ENCODE measurements at places on chromosomes 11 and 22. TPM values are rescaled to one million over a fixed set of nuclear protein-coding genes. Genes with fewer than 3 reads are reported as not detected.
A peak's percentile ranks its signal among the peaks of the same experiment; 100 is the strongest.

Gene SSTR3
- 0.64 TPM for total RNA-seq

Gene SYT12
- not detected for total RNA-seq

Gene C1QTNF4
- total RNA-seq, result 0.21 TPM

Gene TOMT
- 0.18 TPM for total RNA-seq

GRCh38 chr11:79101656-79102055, 339.2 kb downstream of the TENM4 start:
- H3K27me3 ChIP-seq, result peaks cover 8% of the 10 kb centered on the region
- DNase-seq, result no peak
- H3K27ac ChIP-seq, result no peak overlapping the region
- H3K4me3 ChIP-seq, result no peak overlapping the region
- H3K36me3 ChIP-seq, result no peaks in the 10 kb centered on the region
- no peaks in the 10 kb centered on the region for H3K4me1 ChIP-seq

DNA sequence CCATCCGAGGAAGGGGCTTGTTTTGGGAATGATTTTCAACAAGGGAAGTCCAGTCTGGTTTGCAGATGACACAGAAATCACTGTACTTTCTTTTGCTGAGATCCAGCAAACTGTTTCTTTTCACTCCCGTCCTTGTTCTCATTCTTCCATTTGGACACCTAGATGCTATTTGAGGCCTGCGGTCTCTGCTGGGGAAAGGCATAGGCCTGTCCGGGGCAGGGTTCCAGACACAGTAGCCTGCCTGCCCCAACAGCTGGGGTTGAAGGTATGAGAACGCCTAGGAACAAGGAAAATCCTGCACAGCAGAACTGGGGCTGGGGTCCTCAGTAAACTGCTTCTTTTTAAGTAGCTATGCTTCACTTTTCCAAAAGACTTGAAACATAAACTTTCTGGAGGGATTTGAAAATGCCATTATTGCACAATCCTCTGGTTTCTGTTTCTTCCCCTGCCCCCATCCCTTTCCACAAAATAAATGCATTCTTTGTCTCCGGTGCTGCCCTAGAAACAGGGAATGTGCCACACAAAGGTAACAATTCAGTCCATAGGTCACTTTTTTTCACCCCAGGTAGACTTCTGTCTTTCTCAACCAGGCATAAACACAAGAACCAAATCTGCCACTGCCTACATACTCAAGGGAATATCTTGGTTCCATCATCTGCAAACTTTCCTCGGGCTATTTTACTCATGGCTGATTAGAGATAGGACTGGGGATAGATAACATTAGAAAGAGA, 174.8 kb upstream of the MTMR2 start:
- H3K4me3 ChIP-seq, result no peak overlapping the region
- no peak overlapping the region for H3K27ac ChIP-seq
- DNase-seq, result no peak
- H3K36me3 ChIP-seq, result peaks cover 5% of the 10 kb centered on the region
- H3K4me1 ChIP-seq, result peaks cover 10% of the 10 kb centered on the region

- H3K4me1 ChIP-seq, result peaks cover 4% of the 10 kb centered on the region
- peaks cover 27% of the 10 kb centered on the region for H3K36me3 ChIP-seq
- H3K27ac ChIP-seq, result no peak overlapping the region
- no peaks in the 10 kb centered on the region for H3K27me3 ChIP-seq
- DNase-seq, result no peak
- H3K4me3 ChIP-seq, result no peak overlapping the region
Observed at GRCh38 chr11:9732453-9732852, 68.6 kb downstream of the SWAP70 start.

DNA sequence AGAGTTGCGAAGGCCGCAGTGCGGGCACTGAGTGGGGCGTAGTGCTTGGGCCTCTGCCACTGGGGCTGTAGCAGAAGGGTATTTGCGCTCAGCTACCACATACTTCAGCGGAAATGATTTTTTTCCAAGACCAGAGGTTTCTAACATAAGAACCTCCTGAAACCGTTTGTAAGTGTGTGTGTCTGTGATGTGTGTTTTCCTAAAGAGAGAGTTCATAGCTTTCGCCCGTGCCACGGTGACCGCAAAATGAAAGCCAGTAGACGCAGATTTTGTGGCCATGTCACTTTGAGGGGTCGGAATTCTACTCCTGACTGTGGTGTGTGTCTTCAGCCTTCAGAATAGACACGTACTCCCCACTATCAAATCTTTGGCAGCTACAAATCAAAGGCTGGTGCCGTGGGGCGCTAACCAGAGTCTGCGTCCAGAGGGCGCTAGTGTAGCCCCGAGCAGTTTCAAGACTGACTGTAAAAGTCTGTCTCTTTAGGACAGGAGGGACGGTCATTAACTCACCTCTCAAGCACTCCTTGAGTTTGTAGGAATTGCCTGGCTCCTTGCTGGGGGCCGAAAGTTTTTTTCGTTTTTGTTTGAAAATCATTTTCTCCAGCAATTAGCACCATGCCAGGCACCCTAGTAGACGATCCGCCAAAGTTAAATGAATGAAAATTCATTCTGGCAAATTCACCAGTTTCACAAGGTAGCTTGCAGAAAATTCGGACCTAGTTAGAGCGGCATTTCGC, 2.5 kb upstream of the CALCA start:
- DNase-seq, result peak; percentile 53
- no peak overlapping the region for H3K27ac ChIP-seq
- H3K4me1 ChIP-seq, result peaks cover 21% of the 10 kb centered on the region
- peaks cover 75% of the 10 kb centered on the region for H3K27me3 ChIP-seq
- peak overlapping the region; percentile 33 for H3K4me3 ChIP-seq

- H3K36me3 ChIP-seq, result no peaks in the 10 kb centered on the region
- H3K27me3 ChIP-seq, result no peaks in the 10 kb centered on the region
- no peak overlapping the region for H3K4me3 ChIP-seq
- no peak overlapping the region for H3K27ac ChIP-seq
Observed at GRCh38 chr11:109604481-109605400, 182.8 kb downstream of the C11orf87 start.

GRCh38 chr11:130051082-130051481, 18.6 kb upstream of the APLP2 start:
- no peaks in the 10 kb centered on the region for H3K36me3 ChIP-seq

DNA sequence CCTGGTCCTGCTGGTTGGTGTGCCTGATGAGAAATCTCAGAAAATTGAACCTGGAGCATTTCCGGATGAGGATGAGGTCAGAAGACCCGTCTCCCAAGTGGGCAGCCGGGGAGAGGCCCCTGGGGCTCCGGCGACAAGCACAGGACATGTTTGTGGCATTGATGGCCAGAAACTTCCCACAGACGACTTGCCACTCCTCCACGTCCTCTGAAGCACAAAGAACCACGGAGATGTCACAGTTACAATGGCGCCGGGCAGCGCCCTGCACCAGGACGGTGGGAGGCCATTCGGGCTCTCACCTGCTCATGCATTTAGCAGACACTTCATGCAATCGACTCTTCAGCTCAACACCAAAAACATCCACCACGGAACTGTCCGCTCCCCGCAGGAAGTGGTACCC, 46.5 kb downstream of the CERK start:
- no peak overlapping the region for H3K27ac ChIP-seq
- H3K4me3 ChIP-seq, result no peak overlapping the region
- no peak for DNase-seq
- no peaks in the 10 kb centered on the region for H3K27me3 ChIP-seq

- H3K4me1 ChIP-seq, result peaks cover 20% of the 10 kb centered on the region
- H3K4me3 ChIP-seq, result no peak overlapping the region
Observed at GRCh38 chr11:9276571-9276970, 11.4 kb upstream of the DENND5A start.

GRCh38 chr22:31652911-31653684, 8.9 kb downstream of the PISD start:
- peaks cover 13% of the 10 kb centered on the region for H3K4me1 ChIP-seq
- H3K36me3 ChIP-seq, result peaks cover 19% of the 10 kb centered on the region
- H3K27me3 ChIP-seq, result no peaks in the 10 kb centered on the region
- no peak for DNase-seq
- no peak overlapping the region for H3K27ac ChIP-seq

GRCh38 chr22:37420686-37421467, 6.4 kb downstream of the ELFN2 start:
- H3K4me1 ChIP-seq, result peaks cover 23% of the 10 kb centered on the region
- peaks cover 77% of the 10 kb centered on the region for H3K27me3 ChIP-seq
- no peak for DNase-seq
- H3K27ac ChIP-seq, result no peak overlapping the region

GRCh38 chr11:39247570-39248137, 2211.8 kb downstream of the LRRC4C start:
- no peak overlapping the region for H3K4me3 ChIP-seq
- no peaks in the 10 kb centered on the region for H3K27me3 ChIP-seq
- H3K4me1 ChIP-seq, result no peaks in the 10 kb centered on the region

DNA sequence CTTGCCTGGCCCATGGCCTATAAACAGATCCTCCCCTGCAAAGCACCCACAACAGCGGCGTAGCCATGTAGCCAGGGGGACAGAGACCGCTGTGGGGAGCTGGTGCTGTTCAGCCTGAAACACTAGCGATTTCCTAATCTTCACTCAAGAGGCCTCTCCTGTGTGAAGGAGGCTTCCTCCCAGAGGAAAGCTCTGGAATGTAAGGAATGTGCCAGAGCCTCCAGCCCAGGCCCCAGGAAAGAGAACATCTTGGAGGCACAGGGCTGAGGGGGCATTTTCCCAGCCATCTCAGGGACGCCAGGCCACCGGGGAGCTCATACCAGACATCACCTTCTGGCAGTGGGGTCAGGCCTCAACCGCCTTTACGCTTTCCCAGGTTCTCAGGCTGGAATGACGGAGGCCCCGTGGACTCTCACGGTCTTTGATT, 24.0 kb downstream of the MIAT start:
- H3K4me3 ChIP-seq, result no peak overlapping the region
- H3K4me1 ChIP-seq, result peaks cover 3% of the 10 kb centered on the region
- no peak overlapping the region for H3K27ac ChIP-seq
- DNase-seq, result no peak

GRCh38 chr11:9075556-9075955, 15.8 kb downstream of the SCUBE2 start:
- DNase-seq, result no peak
- no peaks in the 10 kb centered on the region for H3K36me3 ChIP-seq
- no peak overlapping the region for H3K27ac ChIP-seq
- H3K4me3 ChIP-seq, result no peak overlapping the region

GRCh38 chr11:100031973-100032372, 655.1 kb upstream of the ARHGAP42 start:
- H3K4me1 ChIP-seq, result no peaks in the 10 kb centered on the region
- H3K36me3 ChIP-seq, result no peaks in the 10 kb centered on the region
- H3K4me3 ChIP-seq, result no peak overlapping the region

DNA sequence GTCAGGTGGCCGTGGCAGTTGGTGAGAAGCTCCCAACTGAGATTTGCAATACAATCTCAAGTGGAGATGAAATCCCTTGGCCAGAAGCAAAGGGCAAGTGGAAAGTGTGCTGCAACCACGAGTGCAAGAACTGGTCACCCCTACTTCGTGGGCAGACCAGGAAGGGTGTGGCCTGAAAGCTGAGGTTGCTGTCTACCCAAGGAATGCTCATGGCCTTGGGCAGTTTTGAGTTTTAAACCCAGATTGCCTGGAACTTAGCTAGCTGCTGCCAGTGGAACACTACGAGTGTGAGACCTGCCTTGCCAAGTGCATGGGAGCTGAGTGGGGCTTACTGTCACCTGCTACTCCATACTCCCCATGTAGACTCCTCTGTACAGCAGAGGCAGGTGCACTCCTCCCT, 113.3 kb upstream of the FAT3 start:
- no peaks in the 10 kb centered on the region for H3K36me3 ChIP-seq
- no peak overlapping the region for H3K4me3 ChIP-seq
- H3K27ac ChIP-seq, result no peak overlapping the region
- no peak for DNase-seq
- no peaks in the 10 kb centered on the region for H3K4me1 ChIP-seq

DNA sequence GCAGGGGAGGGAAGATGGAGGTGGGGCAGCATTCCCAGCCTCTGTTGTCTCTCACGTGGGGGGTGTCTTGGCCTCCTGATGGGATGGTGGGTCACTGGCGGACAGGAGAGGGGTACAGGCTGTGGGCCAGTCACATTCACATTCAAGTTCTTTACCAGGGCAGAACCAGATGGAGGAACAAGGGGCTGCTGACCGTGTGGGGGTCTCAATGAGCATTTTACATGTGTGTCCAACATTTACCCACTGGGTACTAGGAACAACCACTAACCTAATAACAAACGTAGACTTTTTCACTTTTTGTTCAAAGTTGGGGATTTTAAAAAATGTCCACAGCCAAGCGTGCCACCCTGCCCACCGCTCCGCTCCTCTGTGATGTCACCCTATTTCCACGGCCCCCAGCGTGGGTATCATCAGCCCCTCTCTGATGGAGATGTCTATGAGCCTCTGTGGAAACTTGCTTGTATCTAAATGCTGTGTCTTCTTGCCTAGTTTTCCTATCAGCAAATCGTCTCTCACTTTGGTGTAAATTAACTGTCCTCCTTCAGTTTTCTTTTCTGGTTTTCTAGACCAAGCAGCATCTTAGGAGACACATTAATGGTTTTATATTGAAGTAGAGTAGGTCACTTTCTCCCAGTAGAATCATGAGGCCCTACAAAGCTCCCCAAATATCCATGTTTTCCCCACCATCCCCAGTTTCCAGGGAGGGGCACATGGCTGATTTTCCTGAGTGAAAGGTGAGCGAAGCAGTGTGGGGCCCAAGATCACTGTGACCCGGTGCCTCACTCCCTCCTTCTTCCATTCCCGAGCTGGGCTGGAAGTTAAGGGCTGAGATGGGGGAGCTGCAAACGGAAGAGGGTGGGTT, 936.7 kb downstream of the BRD1 start:
- H3K27me3 ChIP-seq, result no peaks in the 10 kb centered on the region
- H3K4me1 ChIP-seq, result no peaks in the 10 kb centered on the region
- H3K4me3 ChIP-seq, result no peak overlapping the region
- H3K27ac ChIP-seq, result no peak overlapping the region
- H3K36me3 ChIP-seq, result no peaks in the 10 kb centered on the region

GRCh38 chr11:63866211-63866610, 27.3 kb downstream of the MARK2 start:
- peak overlapping the region; percentile 31 for H3K4me3 ChIP-seq
- H3K27ac ChIP-seq, result peak overlapping the region; percentile 58
- peaks cover 44% of the 10 kb centered on the region for H3K36me3 ChIP-seq

Data from activated T-helper 2 cell treated with anti-CD3 and anti-CD28 coated beads, Interferon-gamma antibody, Interleukin-2, Interleukin-4, amounts not matched to agents 10 μg/mL and 5 μg/mL and 100 μg/mL, durations not matched to agents 14 hours and 24 hours and 36 hours (primary cell).